ENCODE measurements at places on chromosomes 7 and 10. TPM values are rescaled to one million over a fixed set of nuclear protein-coding genes. Genes with fewer than 3 reads are reported as not detected.

Gene CDH23
- total RNA-seq, result under 0.01 TPM

Gene HOXA11
- total RNA-seq, result 0.13 TPM

Gene RNF32
- total RNA-seq, result 0.26 TPM

Gene TEX47
- total RNA-seq, result not detected

- DNase-seq, result no peak
These were observed 3.7 kb upstream of the LDB3 start for GRCh38 chr10:86664341-86665217.

GRCh38 chr7:39827571-39827970, 122.5 kb upstream of the CDK13 start:
- no peak for DNase-seq

DNA sequence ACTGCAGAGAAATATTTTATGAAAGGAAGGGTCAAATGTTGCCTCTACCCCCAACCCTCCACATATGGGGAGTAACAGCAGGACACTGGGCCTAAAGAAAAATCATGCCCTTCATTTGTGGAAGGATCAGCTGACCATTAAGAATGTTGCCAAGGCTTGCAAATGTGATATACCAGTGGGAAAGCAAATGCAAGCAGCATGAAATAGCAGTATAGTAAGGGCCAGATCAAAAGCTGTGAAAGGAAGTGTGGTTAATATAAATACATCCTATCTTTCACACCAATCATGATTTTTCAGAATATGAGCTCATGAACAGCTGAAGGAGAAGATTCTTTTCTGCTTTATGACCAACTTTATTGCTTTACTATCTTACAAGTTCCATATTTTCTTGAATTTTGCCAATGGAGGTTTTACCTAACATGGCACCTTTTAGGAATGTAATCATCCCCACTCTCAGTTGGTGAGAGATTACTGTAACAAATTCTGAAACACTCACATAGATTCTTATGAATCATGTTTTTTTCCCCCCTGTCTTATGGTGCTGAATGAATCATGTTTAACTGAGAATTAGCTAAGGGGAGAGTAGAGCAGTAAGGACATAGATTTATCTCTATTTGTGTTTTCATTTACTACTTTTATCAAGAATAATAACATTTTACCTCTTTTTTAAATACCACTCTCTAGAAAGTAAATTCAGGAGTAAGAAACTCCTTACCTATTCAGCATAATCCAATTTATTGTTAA, 12.1 kb upstream of the ATAD1 start:
- no peak for DNase-seq

DNA sequence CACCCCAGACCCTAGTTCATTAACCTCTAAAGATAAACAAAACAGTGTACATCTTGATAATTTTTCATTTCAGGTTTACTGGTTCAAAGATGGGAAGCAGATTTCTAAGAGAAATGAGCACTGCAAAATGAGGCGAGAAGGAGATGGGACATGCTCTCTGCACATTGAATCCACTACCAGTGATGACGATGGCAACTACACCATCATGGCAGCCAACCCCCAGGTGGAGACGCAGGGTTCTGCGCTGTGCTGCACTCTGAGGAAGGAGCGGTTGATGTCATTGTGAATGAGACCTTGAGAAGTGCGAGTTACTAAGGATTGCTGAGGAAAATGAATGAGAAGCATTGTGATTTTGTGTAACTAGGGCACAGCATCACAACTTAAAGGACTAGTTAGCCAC, 37.6 kb downstream of the ATOH7 start:
- DNase-seq, result no peak

DNA sequence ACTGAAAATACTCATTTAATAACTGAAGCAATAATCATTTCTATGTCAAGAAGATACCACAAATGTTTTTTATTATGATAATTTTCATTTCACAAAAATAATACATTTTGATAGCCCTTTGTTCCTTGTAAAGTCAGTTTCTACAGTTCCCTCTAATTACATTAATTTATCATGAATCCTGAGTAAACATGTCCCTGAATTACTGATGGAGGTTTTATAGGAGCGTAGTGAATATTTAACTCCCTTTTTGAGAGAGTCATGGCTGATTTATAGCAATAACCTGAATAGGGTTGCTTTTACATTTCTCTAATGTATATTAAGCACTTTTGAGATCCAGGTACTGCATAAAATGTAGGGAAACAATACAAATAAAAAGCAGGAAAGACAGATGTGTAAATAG, 216.0 kb upstream of the DKK1 start:
- DNase-seq, result no peak

DNA sequence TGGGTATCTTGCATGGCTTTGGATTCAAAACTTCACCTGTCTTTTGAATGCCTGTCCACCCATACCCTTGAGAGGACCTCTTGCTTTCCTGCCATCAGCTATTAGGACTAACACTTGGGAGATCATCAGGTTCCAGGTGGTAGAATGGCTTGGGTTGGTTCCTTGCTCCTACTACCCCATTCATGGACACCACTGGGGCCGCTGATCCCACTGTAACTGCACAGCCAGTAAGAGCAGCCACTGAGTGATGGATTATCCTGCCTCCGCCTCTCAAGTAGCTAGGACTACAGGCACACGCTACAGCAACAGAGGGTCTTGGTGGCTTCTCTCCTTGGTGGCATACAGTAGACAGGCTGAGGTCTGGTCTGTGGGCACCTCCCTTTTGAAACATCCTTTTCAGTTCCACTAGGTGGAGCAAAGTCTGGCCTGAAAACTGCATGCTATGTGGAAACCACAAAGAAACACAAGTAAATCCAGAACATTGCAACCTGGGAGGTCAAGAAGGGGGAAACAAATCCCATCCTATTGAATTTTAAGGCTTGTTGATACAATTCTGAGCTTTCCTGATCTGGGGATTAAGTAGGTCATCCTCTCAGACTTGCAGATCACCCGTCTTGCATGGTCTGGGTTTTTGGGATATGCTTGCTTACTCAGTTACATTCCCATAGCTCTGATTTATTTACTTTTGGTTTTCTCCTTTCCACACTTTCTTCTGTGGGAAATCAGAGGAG, 9.4 kb downstream of the WBP1L start:
- DNase-seq, result peak; percentile 69

DNA sequence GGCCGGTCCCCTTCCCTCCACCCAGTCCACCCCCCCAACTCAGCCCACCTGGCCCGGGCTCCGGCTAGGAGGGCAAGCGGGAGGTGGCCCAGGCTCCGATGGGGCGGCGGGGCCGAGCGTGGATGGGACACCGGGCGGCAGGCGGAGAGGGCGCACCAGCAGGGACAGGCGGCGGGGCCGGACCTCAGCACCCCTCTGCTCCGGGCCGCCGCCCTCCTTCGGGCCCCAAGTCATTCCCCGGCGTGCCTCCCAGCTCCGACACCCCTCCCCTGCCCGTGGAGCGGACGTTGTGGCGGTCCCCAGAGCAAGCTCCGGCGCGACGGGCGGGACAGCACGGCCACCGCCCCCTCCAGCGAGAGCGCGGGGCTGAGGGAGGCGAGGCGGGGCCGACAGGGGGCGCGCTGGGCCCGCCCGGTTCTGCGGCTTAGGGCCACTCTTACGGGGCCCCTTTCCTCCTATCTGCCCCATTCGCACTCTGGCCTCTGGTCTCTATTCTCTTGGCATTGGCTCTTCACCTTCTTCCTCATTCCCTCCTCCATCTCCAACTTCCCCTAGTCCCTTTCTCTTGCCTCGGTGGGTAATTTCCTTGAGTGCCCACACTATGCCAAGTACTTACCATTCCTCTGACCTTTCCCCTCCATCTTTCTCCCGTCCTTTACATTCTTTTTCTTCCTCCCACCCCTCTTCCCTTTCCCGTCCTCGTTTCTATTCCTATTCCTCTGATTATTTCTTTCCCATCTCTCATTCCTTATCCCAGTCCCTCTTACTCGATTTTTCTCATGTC, 701 bp upstream of the GBX1 start:
- DNase-seq, result peak; percentile 33

DNA sequence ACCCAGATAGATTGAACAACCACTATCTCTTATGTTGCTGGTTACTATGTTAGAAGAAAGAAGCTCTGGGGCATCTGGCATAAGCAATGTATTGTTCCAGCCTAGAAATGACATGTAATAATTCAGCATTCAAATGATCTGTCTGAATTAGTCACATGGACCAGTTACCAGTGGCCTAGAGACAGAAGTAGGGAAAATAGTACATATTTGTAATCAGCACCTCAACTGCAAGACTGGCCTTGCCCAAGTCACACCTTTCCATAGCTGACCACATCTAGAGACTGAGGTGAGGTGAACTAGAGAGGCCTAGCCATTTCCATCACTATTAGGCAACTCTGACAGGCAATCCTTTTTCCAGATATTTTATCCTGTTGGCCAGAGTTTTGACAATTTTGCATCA, 315.6 kb upstream of the KCND2 start:
- DNase-seq, result no peak
